Liver (tissue), 10 donors: ENCODE measurements at places on chromosomes 6 and 20. TPM values are rescaled to one million over a fixed set of nuclear protein-coding genes. Genes with fewer than 3 reads are reported as not detected.
A peak's percentile ranks its signal among the peaks of the same experiment; 100 is the strongest.

- no peak for DNase-seq
These were observed 21.6 kb upstream of the MTRF1L start for GRCh38 chr6:153023977-153024708.

DNA sequence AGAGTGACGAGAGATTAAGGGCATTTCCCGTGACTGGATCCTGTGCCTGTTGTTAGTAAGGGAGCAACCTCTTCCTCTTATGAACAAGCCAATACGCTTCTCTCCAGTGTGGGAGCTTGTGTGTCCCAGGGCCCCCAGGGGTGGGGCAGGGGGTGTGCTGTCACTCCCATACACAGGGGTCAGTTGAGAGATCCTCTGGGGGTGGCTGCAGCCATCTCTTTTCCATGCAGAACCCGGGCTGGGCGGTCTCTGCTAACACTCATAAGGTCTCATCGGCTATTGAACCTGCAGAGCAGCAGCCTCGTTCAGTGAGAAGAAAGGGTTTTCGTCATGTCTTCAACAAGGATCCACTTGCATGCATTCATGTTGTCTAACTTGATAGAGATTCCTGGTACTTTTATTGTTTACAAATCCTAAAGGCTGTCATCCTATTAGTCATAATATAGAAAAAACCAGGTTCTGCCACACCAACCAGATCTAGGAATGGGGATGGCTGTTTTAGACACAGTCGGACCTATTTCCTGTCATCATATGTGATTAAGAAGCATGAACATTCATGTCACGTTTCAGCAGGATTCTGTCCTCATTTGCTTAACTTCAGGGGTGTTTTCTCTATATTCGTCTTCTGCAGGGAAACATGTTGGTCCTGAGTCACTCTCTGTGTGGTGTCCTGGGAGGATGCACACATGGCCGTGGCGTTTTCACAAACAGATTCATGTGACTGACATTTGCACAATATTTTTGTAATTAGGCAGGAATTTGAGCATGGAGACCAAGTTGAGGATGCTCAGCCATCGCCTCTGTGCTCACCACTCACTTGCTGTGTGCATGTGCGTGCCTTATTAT, 13.3 kb upstream of the THBS2 start:
- no peak for DNase-seq

Gene LCA5
- total RNA-seq: 0.84 TPM

Gene SLC2A10
- total RNA-seq: 79.7 TPM

GRCh38 chr6:7140631-7141378, 33.0 kb downstream of the RREB1 start:
- peak; percentile 93 for DNase-seq

Gene PPIL6
- 0.17 TPM for total RNA-seq

DNA sequence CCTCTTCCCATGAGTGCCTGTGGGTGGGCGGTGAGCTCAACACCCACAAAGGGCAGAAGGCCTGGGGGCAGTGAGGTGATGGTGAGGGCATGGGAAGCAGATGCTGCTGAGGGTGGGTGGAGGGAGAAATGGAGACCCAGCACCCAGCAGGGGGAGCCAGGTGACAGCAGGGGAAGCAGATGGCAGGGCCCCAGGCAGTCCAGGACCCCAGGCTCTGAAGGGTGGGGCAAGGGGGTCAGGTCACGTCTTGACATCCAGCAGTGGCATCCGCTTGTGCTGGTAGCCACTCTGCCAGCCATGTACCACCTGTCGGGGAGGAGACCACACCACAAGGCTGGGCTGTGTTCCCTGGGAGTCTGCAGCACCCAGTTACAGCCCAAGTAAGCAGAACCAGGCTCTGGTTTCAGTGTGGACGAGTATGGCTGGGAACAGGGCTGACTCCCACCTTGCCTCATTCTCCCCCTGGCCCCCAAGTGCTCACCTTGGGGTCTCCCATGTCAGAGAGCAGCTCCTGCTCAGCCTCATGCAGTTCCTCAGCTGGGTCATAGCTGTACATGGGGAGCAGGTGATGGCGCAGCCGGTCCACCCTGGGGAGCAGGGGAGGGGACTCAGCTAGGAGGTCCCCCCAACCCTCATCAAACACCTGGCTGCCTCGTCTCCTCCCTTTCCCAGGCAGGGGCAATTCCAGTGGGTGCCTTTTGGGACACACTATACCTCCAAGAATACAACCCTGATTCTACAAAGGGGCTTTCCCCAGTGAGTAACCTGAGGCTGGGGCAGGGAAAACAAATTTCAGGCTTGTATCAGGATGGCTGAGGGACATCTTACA, 2.0 kb downstream of the SMIM29 start:
- peak; percentile 62 for DNase-seq
